ENCODE measurements at places on chromosomes 3 and 15.

DNA sequence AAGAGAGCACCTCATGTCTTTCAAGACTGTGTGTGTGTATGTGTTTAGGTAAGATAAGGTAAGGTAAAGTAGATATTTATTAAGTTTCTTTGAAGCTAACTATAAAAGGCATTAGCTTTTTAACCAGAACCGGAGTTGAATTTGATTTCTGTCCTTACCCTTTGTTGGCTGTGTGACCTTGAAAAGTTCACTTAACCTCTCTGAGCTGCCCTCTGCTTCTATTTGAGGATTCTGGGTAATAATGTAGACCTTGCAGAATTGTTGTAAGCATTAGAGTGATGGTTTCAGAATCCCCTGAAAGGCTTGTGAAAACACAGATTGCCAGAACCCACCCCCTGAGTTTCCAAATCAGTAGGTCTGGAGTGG, 21.6 kb upstream of the SACM1L start:
- DNase-seq: no peak

DNA sequence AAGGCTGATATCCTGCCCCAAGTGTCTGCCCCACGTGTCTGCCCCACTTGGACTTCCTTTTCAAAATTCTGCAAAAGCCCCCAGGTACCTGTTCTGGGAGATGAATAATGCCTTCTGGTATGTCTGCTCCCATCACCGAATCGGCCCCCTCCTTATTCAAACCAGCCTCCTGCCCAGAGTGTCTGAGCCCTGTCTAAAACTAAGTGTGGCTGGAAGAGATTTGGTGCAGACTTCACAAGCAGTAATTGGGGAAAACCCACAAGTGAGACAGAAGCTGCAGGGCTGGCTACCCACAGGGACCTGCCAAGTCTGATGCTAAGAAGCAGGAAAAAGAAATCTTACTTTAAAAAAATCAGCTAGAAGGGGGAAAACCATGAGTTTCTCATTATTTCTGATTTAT, 85.1 kb downstream of the DUT start:
- no peak for DNase-seq

DNA sequence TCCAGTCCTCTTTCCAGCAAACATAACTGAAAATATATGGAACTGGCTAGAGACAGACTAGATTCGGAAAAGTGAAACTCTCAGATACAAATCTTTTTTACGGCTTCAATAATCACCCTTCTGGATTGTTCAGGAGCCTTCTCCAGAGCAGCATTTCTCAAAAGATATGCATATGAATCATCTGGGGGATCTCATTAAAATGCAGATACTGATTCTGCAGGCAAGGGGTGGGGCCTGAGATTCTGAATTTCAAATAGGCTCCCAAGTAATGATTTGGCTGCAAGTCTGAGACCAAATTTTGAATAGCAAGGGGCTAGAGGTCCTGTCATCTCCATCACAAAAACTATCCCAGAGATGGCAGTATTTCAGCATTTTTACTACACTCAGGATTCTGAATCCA, 165.4 kb downstream of the CTNNB1 start:
- DNase-seq: no peak

DNA sequence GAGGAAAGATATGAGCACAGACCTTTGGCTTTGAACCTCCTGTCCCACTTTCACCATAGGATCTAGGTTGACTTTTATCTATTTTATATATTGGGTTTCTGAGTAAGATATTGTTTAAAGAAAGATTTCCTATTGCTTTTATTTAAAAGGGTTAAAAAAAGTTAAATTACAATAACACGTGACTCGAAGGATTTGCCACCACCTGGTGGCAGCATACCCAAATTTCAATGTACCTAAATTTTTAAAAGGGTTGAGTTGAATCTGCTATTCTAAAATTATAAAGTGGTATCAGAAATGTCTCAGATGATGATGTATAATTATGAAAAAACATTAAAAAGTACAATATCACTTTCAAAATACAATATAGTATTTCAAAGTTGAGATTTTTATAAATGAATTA, 368.4 kb downstream of the MECOM start:
- no peak for DNase-seq

- DNase-seq: no peak
Measured at GRCh38 chr3:120457827-120458226, 7.0 kb upstream of the FSTL1 start.

DNA sequence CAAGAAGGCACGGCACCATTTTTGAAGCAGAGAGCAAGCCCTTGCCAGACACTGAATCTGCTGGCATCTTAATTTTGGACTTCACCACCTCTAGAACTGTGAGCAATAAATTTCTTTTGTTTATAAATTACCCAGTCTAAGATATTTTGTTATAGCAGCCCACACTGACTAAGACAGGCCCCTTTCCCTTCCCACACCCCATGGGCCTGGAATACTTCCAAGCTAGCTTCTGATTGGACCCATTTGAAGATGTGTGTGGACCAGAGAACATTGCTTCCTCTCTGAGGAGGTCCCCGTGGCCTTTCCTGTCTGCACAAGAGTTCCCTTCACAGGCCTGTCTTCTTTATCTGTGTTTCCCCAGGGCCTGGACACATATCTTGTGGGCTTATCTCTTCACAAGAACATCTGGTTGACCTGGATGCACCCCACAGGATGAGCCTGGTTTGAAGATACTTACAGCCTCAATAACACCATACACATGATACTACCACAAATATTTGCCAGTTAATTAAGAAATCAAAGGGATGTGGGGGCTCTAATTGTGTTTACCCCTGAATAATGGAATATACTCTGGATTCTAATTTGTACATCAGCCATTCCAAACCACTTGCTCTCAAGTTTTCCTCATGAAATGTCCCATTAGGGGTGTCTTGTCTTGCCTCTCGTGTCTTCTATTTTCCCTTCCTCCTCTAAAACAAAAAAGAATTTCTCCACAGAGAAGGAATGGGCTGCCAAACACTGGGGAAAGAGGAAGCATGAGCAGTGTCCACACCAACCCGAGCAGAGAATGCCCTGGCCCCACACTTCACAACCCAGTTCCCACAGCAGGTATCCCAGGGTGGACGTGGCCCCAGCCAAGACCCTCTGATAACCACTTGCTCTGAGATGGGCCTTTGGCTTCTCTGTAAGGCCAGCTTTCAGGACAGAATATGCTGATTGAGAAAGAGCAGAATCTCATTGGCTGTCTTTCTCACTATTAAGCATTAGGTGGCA, 42.5 kb downstream of the GLB1 start:
- no peak for DNase-seq
